GM23248 (cell line): ENCODE measurements at places on chromosomes 7 and 10. TPM values are rescaled to one million over a fixed set of nuclear protein-coding genes. Genes with fewer than 3 reads are reported as not detected.

Gene LRCH4
- 13.6 and 29.2 TPM in 2 replicates for total RNA-seq

Gene ABHD11
- 8.9 and 20.8 TPM in 2 replicates for total RNA-seq

- peak; percentile 50 for DNase-seq
Observed at GRCh38 chr7:38704751-38705150, 73.6 kb upstream of the AMPH start.

DNA sequence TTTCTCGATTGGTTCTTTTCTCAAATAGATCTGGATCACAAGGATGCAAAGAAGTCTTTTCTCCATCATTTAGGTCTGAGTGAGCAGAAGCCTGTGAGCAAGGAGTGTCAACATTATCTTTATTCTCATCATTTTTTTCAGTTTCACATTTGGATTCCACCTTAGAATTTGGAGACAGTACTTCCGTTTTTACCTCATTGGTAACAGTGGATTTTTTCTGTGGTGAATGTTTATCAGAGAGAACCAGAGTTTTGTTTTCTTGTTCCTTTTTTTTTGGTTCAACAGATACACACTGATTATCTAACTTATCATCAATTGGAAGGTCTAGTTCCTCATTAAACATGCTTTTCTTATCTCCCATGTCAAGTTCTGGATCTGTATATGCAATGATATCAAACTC, 151.3 kb downstream of the GALNT11 start:
- no peak for DNase-seq

GRCh38 chr10:85863301-85864172, 503.1 kb downstream of the GRID1 start:
- no peak for DNase-seq
